Activated naive CD4-positive, alpha-beta T cell treated with anti-CD3 and anti-CD28 coated beads, Interleukin-2, amount 50 U/mL, for 72 hours (primary cell): ENCODE measurements at places on chromosomes 1 and 21.

DNA sequence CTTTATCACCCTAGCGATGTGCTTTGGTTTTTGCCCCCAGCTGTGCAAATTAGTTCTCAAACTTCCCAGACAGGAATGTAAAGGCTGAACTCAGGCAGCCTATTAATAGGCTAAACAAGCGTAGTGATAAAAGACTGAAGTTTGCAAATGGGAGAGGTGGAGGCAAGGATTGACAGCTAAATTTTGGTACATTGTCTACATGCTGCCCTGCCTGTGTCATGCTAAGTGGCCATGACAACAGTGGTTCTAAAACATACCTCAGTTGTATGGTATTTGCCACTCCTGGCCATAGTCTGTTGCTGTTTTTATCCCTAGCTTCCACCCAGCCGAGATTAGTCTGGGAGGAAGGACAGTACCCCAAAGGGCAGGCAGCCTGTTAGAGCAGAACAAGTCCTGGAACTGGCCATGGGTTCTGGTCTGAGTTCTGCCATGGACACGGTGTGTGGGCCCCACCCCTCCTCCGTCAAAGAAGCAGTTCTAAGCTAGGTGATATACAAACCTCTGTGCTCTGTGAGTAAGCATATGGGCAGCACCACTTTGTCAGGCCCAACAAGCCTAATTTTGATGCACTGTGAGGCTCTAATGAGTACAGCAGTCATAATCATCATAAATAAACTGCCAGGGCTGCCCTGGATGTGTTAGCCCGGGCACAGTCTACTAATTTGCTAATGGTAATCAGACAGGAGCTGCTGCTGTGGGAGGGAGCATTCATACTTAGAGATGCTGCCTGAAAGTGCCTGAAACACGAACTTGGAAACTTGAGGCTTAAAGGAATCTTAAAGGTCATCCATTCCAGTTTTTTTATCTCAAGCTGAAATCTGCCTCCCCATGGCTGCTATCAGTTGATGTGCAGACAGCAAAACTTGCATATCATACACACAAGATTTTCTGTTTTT is 177.1 kb downstream of the HHAT start:
- no peak for DNase-seq

GRCh38 chr1:211710566-211711314 is 35.3 kb upstream of the NEK2 start:
- DNase-seq: no peak

GRCh38 chr1:6108937-6109614 is 63.4 kb downstream of the KCNAB2 start:
- peak; percentile 58 for DNase-seq

- DNase-seq: peak; percentile 31
Measured at GRCh38 chr1:203185061-203185461, 1.4 kb downstream of the CHI3L1 start.

DNA sequence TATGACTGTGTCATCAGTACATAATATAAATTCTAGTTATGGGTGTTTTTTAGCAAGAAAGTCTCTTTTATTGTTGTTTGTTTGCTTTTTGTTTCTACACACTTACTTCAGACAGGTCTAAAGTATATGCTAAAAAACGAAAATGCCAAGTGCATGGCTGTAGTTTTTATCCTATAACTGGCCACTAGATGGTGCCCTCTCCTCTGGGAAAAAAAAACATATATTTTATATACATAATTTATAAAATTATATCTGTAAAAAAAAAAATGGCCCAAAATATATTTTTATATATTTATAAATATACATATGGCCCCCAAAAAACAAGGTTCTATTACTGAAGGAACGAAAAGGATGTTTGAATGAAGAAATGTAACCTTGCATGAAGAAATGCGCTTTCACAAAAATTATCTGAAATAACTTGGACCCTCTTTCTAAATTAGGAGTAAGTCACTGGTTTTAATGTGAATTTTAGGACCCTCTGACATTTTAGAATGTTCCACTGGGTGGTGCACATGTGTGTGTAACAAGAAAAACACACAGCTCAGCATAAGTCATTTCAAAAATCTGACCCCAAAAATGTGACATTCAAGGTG is 93.5 kb downstream of the TTLL7 start:
- DNase-seq: peak; percentile 3

- DNase-seq: no peak
Measured at GRCh38 chr1:231192620-231193163, 30.8 kb downstream of the TRIM67 start.
